Aortic smooth muscle cell (primary cell): ENCODE measurements at places on chromosomes 7 and 10. TPM values are rescaled to one million over a fixed set of nuclear protein-coding genes. Genes with fewer than 3 reads are reported as not detected.

POMZP3 gene
- total RNA-seq: 4.1 and 5.3 TPM in 2 replicates

TMEM236 gene
- 0.06 TPM in 1 of 2 replicates, not detected in the other for total RNA-seq

CLCN1 gene
- not detected in 2 replicates for total RNA-seq

COL28A1 gene
- total RNA-seq: 0.06 and 0.13 TPM in 2 replicates

GNG11 gene
- 62.2 and 93.0 TPM in 2 replicates for total RNA-seq

TAF6 gene
- 22.3 and 25.1 TPM in 2 replicates for total RNA-seq

IRF5 gene
- total RNA-seq: under 0.01 TPM in 1 of 2 replicates, not detected in the other

CEP55 gene
- 32.0 and 48.1 TPM in 2 replicates for total RNA-seq

CYP26C1 gene
- 0.06 and 0.13 TPM in 2 replicates for total RNA-seq

COA1 gene
- 35.4 and 35.8 TPM in 2 replicates for total RNA-seq
